Germinal center (tissue), 1 donor: ENCODE measurements at places on chromosomes 7 and 10.

GRCh38 chr7:13949445-13949844, 40.0 kb downstream of the ETV1 start:
- no peak for DNase-seq

- DNase-seq: peak; percentile 77
Measured at GRCh38 chr7:131124001-131124629, 203.6 kb upstream of the MKLN1 start.

DNA sequence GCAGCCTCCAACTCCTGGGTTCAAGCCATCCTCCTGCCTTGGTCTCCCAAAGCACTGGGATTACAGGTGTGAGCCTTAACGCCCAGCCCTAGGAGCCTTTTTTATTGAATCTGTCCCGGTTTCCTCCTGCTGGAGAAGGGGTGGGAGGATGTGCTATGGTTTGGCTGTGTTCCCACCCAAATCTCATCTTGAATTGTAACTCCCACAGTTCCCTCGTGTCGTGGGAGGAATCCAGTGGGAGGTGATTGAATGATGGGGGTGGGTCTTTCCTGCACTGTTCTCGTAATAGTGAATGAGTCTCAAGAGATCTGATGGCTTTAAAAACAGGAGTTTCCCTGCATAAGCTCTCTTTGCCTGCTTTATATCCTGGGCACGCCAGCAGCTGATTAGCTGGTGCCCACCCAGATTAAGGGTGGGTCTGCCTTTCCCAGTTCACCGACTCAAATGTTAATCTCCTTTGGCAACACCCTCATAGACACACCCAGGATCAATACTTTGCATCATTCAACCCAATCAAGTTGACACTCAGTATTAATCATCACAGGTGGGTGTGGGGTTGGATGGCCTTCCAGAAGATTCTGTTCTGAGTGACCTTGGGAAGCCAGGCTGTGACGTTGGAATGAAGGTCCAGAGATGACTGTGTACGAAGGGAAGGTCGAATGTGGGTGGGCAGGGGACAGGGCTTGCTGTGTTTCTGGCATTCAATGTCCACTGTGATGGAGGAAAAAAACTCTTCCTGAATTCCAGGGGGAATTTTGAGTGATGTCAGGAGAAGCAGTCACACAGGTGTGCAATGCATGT, 33.8 kb upstream of the CUX1 start:
- no peak for DNase-seq

- no peak for DNase-seq
Measured at GRCh38 chr10:17673471-17674061, 29.6 kb downstream of the STAM start.

- DNase-seq: no peak
Measured at GRCh38 chr7:5507013-5507412, 83.4 kb upstream of the TNRC18 start.

DNA sequence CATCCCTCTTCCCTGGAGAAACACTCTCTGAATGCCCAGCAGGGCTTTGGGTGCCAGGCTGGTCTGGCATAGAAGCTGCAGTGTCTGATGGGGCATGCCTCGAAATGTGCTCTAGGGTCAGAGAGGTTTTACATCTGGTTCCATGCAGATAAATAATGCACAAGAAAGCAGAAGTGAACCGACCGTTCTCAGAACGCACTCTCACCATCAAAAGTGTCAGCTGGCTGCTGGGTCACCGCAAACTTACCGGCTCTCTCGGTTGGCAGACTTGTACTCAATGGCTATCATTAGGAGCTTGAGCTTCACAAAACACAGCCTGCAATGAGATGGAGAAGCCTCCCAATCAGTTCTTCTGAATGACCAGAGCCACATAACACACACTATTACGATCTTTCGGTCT, 610.0 kb downstream of the KCNMA1 start:
- DNase-seq: no peak
